OCI-M1 (cell line): ENCODE measurements at places on chromosomes 5 and 9.

DNA sequence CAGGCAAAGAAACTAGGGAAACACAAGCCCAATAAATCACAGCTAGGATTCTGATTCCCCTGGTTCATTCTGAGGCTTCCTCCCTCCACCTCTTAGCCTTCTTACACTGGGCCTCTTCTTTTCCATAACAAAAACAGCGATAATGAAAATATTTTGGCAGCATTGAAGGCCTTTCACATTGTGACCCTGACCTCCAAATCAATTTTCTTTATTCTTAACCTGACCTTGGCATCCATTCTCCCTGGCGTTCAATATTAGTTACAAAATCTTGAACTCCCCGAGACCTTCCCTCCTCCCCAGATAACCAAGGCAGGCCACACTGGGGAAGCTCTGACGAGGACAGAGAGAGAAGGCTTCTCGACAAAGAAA is 399.9 kb downstream of the ZSWIM6 start:
- DNase-seq: no peak

GRCh38 chr5:42026446-42026845 is 101.4 kb downstream of the FBXO4 start:
- peak; percentile 18 for DNase-seq

GRCh38 chr5:177294632-177295031 is 8.9 kb downstream of the RAB24 start:
- no peak for DNase-seq

GRCh38 chr5:180988592-180988991 is at the start of gene BTNL3:
Gene BTNL3 (plus strand): TSS chr5:180988846. CDS start chr5:180989029, 183 bp downstream.
- DNase-seq: no peak

DNA sequence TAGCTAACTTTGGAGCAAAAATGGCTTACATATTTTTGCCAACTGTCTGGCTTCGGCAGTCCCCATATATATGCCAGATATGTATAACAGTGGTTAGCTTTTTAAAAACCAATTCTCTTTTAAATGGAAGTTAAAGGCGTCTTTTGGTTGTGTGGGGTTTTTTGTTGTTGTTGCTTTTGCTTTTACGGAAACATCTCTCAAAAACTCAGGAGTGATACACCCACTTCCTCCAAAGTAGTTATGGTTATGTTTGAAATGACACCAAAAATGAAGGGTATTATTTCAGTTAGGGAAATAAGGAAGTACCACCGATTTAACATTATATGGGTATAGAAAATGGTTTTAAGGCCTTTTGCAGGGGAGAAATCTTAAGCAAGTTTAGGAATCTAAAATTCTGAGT is 2.3 kb downstream of the CNOT8 start:
- peak; percentile 45 for DNase-seq

DNA sequence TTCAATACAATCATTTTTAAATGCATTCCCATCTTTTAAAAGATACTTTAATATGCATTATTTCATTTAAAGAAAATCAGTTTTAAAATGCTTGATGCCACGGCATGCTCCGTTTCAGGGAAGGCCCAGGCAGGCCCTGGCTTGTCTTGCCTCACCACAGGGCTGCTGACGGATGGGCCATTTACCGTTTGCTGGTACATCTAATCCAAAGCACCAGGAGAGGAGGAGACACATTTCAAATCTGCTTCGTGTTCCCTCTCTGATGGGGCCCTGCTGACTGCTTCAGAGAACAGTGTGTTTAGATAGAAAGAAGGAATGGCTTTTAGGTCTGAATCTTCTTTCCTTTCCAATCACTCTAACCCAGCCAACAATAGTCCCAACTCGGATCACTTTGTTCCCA is 185.2 kb downstream of the DCP2 start:
- DNase-seq: no peak

GRCh38 chr9:136460772-136461325 is 21.2 kb upstream of the INPP5E start:
- no peak for DNase-seq

GRCh38 chr5:67879620-67880510 is 335.7 kb upstream of the PIK3R1 start:
- DNase-seq: no peak

DNA sequence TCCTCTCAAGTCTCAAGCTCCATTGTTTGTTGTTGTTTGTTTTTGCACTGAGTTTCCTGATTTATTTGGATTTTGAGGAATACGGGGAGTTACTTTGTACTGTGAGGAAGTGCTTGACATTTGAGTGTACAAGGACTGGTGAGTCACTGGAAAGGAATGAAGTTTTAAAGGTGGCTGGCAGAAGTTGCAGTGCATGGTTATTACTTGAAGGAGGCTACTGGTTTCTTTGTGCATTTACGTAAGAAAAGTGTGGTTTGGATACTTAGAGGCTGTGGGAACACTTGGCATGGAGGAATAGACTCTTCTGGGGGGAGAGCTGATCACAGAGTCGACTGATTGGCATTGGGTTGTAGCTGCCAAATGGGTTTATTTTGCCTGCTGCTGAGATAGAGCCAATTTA is 919.0 kb downstream of the TAF11L14 start:
- no peak for DNase-seq

DNA sequence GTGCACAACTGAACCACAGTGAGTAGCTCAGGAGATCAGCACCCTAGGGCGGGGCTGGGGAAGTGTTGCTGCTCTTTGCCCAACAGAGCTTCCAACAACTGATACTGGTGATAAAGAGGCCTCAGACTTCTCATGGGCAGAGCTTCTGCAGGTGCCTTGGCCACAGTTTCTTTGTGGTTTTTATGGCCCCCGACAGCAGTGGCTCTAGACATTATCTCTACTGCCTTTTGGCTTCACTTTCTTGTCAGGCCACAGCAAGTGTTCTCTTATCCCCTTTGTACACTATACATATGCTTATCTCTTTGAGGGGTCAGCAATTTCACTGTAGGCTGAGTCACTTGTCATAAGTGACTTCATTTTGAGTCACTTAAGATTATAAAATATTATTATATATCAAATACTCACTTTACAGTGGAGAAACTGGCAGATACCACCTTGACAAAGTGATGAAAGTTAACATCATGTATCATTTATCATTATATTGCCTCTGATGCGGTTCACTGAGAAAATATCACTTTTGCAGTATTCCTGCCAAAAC is 90.9 kb upstream of the COX7C start:
- peak; percentile 98 for DNase-seq

DNA sequence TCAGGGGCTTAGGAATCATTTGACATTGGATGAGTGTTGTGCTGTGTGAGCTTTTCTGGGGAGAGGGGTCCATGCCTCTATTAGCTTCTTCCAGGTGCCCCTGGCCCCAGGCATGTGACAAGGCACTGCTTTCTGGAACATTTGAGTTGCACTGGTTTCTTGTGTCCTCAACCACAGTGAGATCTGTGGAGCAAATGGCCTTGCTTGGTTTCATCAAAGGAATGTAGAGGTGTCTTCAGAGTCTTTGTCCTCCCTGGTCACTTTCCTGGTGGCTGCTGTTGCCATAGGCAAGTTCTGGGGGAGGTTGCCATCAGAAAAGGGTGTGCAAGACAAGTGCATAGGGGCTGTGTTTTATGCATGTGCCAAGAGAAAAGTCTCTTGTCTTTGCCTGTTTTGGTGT is 157.5 kb downstream of the MACROH2A1 start:
- no peak for DNase-seq

GRCh38 chr5:14816999-14817761 is 54.4 kb downstream of the ANKH start:
- no peak for DNase-seq

GRCh38 chr5:107474716-107475489 is 195.8 kb downstream of the EFNA5 start:
- no peak for DNase-seq

DNA sequence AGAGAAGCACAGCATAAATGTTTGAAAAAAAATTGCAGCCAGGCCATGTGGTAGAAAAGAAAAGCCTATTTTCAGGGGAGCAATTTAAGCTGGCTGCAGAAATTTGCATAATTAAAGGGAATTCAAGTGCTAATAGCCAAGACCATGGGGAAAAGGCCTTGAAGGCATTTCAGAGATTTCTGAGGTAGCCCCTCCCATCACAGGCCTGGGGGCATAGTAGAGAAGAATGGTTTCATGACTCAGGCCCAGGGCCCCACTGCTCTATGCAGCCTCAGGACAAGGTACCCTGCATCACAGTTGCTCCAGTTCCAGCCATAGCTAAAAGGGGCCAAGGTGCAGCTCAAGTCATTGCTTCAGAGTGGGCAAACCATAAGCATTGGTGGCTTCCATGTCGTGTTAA is 1416.0 kb downstream of the EFNA5 start:
- DNase-seq: no peak

- no peak for DNase-seq
Measured at GRCh38 chr5:140286424-140286823, 16.5 kb downstream of the PFDN1 start.

DNA sequence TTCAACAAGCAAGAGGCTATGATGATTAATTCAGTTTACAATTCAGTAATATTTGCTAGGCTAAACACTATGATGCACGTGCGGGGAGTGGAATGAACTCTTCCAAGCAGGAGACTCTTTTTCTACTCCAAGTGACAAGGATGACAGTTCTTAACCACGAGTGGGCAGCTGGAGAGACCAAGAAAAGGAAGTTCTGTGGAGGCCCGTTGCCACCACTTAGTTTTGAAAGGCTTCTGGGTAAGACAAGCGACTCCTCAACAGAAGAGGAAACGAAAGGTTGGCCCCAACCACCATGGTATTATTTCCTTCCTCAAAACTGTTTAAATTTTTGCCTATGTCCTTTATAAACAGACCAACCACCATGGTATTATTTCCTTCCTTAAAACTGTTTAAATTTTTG is 2.8 kb downstream of the DCAF12 start:
- DNase-seq: peak; percentile 78

- no peak for DNase-seq
Measured at GRCh38 chr5:160434022-160434531, 12.4 kb downstream of the PTTG1 start.

GRCh38 chr9:68625559-68625958 is 79.5 kb upstream of the PIP5K1B start:
- no peak for DNase-seq

DNA sequence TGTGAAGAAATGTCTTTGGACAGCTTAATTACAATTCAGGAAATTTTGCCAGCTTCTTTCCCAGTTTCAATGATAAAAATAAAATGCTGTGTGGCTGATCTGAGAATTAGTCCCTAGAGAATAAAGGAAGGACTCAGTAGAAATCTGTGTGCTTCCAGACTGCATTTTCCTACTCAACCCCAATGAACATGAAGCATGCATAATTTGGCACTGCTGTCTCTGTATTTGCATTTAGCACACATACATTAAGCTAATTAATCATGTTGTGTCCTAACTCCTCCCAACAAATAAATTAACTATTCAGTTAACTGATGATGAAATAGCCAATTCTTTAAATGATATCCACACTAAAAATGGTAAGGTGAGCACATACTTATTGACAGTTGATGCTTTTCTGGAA is 380.0 kb upstream of the RORB start:
- DNase-seq: no peak

DNA sequence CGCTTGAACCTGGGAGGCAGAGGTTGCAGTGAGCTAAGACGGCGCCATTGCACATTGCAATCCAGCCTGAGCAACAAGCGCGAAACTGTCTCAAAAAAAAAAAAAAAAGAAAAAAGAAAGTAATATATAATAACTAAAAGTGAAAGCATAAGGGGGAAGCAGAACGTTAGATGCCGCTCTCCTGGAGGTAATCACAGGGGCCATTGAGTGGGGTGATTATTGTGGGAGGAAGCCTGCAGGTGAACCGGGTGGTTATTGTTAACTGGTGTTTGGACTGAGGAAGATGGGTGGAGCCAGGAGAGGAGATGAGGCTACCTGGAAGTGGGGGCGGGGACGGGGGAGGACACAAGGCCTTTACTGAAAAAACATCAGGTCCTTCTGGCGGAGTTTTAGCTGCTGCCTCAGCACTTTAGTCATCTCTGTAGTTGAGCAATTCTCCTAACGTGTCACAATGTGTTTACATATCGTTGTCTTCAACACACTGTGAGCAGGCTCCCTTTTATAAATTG is 5.3 kb upstream of the TJP2 start:
- DNase-seq: no peak

GRCh38 chr9:89864257-89864656 is 259.4 kb downstream of the GADD45G start:
- no peak for DNase-seq

DNA sequence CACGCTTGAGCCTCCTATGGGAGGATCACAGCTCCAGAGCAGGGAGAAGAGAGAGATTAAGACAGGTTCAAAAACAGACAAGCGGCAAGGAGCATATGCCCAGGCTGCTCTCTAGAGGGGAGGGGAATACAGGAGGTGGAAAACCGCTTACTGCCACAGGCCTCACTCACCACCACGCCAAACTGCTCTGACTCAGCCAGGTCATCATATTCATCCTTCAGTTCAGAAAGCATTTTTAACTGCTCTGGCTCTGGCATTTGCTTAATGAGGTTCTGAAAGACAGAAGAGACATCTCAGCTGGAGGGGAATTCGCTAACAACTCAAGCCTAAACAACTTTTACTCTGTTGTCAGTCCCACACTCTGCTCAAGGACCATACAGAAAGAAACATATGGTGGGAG is 40.1 kb downstream of the PCDHGC5 start:
- no peak for DNase-seq

DNA sequence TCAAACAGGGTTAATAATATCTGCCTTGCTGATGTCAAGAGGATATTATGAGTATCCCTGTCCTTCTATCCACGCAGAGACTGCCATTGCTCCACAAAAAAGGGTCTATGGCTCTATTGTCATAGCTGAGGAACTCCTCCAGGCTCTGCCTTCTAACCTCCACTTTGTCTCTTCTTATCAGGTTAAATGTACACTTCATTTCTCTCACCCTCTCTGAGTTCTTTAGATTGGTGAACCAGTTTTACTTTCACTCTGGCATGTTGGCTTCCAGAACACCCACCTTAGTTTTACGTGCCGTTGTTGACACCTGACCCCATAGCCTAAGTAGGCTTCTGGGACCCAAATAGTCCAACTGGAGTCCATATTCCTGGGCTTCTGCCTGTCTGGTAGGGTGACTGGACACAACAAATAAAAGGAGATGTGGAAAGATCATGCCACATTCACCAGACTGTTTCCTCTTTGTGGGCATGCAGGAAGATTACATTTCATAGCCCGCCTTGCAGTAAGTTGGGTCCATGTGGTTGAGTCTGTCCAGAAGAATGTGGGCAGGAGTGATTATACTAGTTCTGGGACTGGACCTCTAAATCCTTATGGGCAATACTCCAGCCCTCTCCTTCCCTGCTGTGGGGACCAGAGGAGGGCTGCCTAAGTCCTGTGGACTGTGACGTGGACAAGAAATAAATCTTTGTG is 350.4 kb upstream of the CLINT1 start:
- no peak for DNase-seq

DNA sequence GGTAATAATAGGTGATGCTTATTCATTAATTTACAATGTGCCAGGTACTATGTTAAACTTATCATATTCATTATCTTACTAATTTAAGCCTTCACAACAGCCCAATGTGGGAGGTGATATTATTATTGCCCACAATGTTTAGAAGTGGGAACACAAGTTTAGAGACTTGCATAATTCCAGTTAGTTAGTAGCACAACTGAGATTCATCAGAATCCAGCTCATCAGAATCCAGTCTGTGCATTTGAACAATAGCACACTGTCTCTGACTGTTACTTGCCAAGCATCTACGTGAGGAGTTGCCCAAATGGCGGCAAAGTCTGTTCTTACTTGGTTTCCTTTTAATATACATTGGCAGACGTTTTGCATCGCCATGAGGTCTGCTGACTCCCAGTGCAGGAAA is 110.9 kb upstream of the BASP1 start:
- no peak for DNase-seq
